Gastrocnemius medialis (tissue), 4 donors: ENCODE measurements at places on chromosomes 3 and 15. TPM values are rescaled to one million over a fixed set of nuclear protein-coding genes. Genes with fewer than 3 reads are reported as not detected.
A peak's percentile ranks its signal among the peaks of the same experiment; 100 is the strongest.

GRCh38 chr3:189833996-189834395 lies 202.8 kb downstream of the TP63 start:
- DNase-seq, result no peak

Gene SKOR1
- total RNA-seq, result 2.1 TPM

Gene FSTL1
- 34.6 TPM for total RNA-seq

Gene CHL1
- total RNA-seq, result 1.5 TPM

- no peak for DNase-seq
Measured at GRCh38 chr15:30933293-30933692, 29.6 kb downstream of the FAN1 start.

Gene CCDC39
- not detected for total RNA-seq

DNA sequence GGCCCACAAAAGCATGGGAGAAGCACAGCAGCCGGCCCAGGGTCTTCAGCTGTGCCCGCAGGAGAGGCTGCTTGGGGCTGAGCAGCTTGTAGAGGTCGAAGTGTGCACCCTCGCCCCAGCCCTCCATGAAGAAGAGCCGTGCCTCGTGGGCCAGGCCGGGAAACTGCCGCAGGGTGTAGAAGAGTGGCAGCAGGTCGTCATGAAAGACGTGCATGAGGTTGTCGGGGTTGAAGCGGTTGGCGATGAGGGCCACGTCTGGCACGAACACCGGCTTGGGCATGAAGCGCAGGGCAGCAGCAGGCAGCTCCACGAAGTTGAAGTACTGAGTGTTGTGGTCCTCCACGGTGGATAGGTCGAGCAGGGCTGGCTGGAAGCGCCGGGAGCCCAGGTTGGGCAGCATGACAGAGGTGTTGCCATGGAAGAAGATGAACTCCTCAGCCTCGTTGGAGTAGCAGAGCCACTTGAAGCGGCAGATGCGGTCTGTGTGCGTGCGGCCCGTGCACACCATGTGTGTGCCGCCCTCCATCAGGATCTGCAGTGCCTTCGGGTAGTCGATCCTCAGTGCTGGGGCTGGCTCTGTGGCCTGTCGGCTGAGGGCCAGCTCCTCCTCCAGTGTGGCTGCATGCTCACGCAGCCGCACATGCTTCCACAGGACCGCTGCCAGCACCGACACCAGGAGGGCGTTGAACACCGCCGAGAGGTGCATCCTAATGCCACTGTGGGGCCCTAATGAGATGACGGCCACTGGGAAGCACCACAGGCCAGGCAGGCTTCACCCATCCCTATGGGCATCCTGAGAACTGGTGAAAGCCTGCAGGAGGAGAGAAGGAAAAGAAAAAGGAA lies 24.9 kb downstream of the POMGNT2 start:
- no peak for DNase-seq

DNA sequence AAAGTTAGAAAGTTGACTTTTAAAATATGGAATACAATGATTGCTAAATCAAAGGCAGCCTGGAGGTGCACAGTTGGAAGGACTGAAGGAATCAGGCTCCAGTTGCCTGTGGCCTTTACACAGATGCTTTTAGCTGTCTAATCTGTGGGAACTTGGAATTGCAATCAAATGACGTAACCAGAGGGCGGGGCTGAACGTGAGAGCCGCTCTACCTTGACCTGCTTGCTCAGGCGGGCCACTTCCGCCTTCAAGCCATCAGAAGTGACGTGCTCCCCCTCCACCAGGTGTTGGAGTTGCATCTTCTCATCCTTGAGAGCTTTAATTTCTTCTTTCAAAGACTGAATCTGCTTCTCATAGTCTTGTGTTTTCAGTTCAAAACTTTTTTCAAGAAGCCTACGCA lies 37.7 kb upstream of the GNB5 start:
- DNase-seq, result no peak

Gene ST8SIA2
- not detected for total RNA-seq

- no peak for DNase-seq
Measured at GRCh38 chr15:57969355-57969754, 96.2 kb downstream of the ALDH1A2 start.

Gene MEX3B
- 1.5 TPM for total RNA-seq

GRCh38 chr3:172591876-172592771 lies 68.9 kb upstream of the TNFSF10 start:
- DNase-seq, result no peak

Gene NFKBIZ
- 9.2 TPM for total RNA-seq

DNA sequence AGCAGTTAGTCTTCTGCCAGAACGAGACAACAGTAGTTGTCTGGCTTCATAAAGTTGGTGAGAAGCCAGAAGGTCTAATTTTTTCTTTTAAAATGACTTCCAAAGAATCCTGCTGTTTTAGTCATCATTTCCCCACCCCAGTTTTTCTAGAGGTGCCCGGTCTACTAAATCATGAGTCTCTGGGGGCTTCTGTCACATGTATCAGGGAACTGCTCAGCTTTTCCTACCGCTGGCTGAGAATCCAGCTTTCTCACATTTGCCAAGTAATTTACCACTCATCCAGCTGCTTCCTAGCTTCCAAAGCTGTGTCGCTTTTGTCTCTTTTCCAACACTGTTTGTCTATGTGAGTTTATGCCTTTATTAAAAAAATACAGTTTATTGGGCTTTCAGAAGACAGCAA lies 183.3 kb downstream of the NSUN3 start:
- no peak for DNase-seq

- no peak for DNase-seq
Measured at GRCh38 chr15:65042776-65043327, 2.3 kb upstream of the SLC51B start.

GRCh38 chr15:93048759-93049161 lies 40.3 kb downstream of the RGMA start:
- no peak for DNase-seq

GRCh38 chr15:40952901-40953712 lies at the start of gene CHAC1:
Gene CHAC1, plus strand, starts transcription at chr15:40953471. Its CDS starts 113 bp downstream, at chr15:40953584.
- DNase-seq, result peak; percentile 95

Gene CHRM5
- not detected for total RNA-seq

DNA sequence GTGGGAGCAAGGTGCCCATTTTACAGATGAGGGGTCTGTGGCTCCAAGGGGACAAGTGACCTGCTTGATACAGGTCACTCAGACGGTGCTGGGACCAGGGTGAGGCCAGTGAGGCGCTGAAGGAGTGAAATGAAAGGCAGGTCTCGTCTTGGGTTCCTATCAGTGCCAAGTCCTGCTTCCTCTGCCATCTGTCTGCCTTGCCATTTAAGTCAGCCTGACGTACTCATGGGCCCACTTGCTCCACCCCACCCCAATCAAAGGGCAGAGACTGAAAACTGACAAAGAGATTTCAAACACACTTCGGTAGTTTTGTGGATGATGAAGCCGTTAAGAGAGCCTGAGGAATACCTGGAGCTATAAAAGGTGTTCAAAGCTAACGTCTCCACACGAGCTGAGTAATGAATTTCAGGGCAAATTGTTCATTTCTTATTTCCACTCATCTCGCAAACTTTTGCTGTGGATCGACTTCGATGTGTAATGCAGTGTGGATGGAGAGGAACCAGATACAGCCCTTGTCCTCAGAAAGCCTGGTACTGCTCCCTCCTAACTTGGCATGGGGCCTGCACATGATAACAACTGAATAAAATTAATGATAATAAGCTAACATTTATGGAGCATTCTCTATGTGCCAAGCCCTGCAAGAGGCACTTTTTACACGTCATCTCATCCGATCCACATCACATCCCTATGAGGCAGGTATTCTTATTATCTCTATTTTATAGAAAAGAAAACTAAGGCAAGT lies 36.6 kb downstream of the ATP2B2 start:
- DNase-seq, result no peak

Gene AHSG
- total RNA-seq, result not detected

- DNase-seq, result no peak
Measured at GRCh38 chr3:170773682-170774425, 96.1 kb downstream of the RPL22L1 start.

- no peak for DNase-seq
Measured at GRCh38 chr3:43533009-43533408, 88.8 kb downstream of the ANO10 start.

Gene QARS1
- 157 TPM for total RNA-seq

DNA sequence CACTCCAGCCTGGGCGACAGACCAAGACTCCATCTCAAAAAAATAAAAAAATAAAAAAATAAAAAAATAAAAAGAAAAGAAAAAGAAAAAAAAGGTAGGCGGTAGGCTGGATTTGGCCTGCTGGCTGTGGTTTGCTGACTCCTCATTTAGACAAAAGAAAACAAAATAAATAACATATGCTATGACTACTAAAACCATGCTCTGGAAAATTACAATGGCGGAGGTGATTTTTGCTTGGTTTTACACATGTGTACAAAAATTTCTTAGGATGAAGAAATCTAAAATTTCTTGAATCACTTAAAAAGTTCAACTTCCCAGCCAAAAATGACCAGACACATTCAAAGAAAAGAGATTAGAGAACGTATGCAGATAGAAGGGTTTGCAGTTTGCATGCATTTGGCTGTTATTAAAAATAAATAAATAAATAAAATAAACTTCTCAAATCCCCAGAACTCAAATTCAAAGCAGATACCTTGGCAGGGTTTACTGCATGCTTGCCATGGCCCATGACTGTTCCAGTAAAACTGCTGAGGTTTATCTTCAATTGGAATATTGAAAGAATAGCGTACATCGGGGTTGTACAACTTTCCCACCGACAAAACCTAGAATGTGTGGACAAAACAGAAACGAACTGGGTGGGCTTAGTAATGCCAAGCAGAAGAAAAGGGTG lies 65.9 kb downstream of the ADAMTS9 start:
- DNase-seq, result no peak

GRCh38 chr3:34969513-34969912 lies 669.8 kb upstream of the ARPP21 start:
- DNase-seq, result no peak

GRCh38 chr3:100084100-100084806 lies 30.0 kb downstream of the FILIP1L start:
- no peak for DNase-seq

GRCh38 chr15:67296188-67296587 lies 41.6 kb downstream of the IQCH start:
- DNase-seq, result no peak

DNA sequence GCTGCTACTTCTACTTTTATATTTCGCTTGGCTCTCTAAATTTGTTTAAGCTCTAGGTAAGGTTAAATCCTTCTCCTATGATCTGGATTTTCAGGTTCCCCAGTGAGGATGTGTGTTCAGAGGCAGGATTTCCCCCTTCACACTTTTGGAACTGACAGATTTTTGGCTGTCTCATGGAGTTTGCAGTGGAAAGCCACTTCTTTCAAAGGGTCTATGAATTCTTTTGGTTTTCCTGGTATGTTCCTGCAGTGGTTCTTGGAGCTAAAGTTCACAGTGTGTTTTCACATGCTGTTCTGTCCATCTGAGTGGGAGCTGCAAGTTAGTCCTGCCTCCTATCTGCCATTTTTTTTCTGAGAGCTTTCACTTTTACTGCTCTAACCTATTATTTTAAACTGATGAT lies 21.6 kb upstream of the TIGIT start:
- DNase-seq, result no peak

GRCh38 chr15:67079361-67079760 lies 14.0 kb downstream of the SMAD3 start:
- DNase-seq, result peak; percentile 71

DNA sequence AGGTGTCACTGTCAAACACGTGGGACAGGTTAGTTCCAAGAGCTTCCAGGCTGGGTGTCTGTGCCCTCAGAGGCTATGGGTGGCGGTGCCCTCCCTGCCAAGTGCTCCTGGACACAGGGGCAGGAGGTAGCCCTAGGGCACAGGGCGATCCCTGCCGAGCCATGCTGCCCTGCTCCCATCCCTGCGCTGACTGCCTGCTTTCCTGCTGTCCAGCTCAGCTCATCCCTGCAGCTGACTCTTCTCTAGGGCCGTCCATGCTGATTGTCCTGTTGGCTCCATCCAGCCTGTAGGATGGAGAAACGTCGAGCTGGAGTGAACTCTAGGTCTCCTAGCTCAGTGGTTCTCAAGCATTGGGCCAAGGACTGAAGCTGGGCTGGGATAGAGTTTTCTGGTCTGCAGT lies 3.7 kb downstream of the PDIA5 start:
- no peak for DNase-seq

Gene CLDN18
- not detected for total RNA-seq

Gene SPPL2A
- 577 TPM for total RNA-seq

DNA sequence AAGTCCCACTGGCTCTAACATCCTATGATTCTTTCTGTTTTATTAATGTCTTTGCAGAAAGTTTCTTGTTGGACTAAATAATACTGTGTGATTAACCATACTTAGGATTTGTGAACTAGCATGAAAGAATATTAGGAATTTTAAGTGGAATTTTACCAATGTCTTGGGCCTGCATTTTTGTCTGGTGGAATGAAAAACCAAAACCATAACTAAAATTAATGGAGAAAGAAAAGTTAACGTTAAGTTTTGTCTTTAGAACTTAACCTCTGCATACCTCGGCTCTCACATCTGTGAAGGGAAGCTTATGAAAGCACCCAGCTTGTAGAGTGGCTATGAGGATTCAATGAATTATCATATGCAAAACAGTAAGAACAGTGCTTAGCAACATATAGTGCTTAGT lies 6.5 kb downstream of the FBN1 start:
- DNase-seq, result no peak

Gene LMAN1L
- not detected for total RNA-seq

Gene EFCC1
- 0.41 TPM for total RNA-seq

Gene DOCK3
- 0.61 TPM for total RNA-seq

GRCh38 chr15:56667517-56667916 lies 65.8 kb downstream of the ZNF280D start:
- DNase-seq, result no peak

DNA sequence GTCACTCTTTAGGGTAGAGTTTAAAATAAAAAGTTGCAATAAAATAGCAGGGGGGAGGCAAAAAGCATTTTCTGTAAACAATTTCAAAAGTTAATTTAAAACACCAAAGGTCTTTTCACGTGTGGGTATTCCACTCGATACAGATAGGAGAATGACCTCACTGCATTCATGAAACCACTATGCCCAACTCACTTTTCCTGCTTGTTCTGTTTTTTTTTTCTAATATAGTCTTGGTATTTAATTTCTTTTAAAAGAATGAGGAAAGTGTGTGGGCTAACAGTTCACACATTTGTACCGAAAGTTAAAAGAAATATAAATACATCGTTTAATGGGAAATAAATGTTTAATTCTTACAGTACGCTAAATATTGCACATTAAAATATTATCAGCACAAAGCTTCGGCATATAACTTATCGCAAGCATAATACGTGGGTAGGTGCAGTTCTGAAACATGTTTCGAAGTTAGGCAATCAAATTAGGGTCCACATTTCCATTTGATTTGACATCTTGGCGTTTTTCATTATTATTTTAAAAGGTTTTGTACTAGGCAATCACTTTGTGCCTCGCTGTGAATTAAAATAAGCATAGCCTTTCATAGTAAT lies 41.4 kb downstream of the VGLL4 start:
- DNase-seq, result no peak

Gene RAB6B
- 0.31 TPM for total RNA-seq

- DNase-seq, result no peak
Measured at GRCh38 chr3:12339701-12340480, 51.0 kb downstream of the PPARG start.
